ENCODE measurements at places on chromosomes 7 and 10.

DNA sequence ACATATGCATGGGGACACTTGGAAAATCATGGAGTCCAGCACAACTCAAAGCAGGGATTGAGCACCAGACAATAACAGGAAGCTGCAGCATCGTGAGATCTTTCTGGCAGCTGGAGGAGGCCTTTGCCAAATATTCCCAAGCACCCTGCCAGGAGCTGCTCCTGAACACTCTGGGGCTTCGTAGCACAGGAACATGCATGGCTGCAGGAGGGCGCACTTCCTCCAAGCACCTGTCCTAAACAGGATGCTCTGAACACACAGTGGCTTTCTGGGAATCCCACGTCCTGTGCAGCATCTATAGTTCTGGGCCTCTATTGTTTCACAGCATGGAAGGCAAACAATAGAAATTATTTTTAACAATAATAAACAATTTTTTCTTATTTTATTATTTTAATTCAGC is 4.1 kb downstream of the ABLIM1 start:
- DNase-seq = no peak

DNA sequence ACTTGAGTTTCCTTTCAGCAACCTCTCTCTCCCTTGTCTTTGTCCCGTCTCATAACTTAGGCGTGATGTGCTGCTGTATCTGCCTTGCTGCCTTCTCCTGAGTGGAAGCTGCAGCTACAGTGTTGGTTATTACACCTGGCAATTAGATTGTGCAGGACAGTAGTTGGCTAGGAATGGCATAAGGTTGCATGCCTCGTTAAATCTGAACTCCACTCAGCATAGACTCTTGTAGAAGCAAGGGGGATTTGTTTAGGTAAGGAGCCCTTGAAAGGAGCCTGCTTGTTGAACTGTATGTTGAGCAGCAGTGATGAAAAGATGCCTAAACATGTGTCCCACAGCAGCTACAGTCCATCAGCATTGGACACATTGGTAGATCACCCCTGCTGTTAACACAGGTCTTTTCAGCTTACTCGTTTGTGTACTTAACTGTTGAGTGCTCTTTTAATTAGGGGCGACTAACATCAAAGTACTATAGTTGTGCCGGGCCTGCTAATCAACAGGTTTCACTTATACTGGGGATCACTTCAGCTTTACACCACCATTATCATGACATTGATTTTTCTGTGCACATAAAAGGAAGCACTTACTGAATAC is 225.0 kb downstream of the AUTS2 start:
- DNase-seq = no peak

DNA sequence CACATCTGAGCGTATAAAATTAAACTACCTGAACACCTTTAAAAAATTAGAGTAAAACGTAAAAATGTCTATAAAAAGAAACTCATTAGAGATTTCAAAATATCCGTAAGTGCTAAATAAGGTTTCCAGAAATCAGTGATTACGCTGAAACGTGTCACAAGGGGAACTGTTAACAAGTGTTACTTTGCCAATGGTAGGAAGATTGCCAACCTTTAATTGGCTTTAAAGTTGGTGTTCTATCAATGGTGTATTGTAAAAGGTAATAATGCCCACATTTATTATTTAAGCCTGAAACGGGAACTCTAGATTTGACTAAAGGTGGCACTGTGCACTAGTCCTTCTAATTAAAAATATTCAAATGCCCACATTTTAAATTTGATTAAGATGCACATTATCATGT is 37.8 kb upstream of the HIBADH start:
- DNase-seq = no peak

DNA sequence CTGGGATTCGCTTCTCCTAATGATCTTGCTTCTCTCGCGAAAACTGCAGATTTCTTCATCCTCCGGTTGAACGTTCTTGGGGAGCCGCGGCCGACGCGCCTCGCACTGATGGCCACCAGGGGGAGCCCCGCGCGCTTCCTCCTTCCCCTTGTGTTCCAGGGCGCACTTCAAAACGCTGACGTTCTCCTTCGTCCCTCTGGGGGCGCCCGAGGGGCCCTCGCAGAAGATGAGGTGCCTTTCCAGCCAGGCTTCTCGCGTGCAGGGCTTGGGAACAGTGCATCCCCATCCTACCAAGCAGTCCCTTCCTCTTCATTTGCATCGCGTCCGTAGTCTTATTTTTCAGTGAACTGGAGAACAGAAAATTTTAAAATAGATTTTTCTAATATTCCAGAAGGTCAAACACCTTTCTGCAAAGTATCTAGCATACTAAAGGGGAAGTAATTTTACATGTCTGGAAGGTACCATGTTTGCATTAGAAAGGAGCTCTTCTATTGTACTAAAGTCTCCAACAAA is 22.5 kb downstream of the GSTO2 start:
- peak; percentile 82 for DNase-seq
